ENCODE measurements at places on chromosomes 2 and 18.

DNA sequence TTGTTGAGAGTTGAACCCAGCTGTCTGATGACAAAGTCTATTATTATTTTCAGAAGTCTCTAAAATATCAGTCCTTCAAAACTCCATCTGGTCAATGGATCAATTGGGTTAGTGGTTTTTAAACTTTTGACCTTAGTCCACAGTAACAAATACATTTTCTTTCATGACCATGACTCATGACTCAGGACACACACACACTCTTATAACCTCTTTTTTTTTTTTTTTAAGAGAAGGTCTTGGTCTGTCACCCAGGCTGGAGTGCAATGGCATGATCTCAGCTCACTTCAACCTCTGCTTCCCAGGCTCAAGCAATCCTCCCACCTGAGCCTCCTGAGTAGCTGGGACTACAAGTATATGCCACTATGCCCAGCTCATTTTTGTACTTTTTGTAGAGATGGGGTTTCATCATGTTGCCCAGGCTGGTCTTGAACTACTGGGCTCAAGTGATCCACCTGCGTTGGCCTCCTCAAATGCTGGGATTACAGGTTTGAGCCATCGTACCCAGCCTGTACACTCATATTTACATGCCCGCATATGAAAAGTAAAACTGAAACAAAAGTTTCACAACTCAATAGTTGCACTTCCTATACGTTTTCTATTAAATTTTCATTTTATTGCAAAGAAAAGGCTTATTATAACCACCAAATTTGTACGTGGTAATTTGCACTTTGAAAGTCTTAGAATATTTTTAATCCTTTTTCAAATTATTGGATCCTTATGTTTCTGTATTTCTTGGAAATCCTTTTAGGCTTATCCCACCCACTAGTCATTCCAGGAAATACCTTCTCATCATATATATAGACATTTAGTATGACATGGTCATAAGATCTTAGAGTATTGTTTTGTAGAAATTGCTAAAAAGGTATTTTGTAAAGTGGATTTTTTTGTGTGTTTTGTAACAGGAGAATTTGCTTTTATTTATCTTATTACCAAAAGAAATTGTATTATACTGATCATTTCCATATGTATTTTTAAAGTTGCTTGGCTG lies 199.0 kb downstream of the LPIN1 start:
- DNase-seq: no peak

DNA sequence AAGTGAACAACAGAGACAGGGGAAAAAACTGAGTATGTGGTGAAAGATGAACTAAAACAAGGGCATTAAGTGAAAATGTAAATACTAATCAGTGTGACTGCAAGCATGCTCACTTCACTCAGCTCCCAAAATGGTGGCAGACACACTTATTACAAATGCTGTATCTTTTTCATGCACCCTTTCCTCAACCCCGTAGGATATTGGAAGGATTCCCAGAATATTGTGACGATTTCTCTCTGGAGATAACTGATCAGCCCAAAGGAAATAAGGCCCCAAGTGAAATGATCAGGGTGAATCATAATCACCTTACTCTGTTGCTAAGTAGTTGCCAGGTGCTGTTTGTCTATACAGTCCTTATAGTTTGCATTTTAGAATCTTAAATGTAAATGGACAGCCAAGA lies 138.9 kb upstream of the IL1R2 start:
- no peak for DNase-seq

DNA sequence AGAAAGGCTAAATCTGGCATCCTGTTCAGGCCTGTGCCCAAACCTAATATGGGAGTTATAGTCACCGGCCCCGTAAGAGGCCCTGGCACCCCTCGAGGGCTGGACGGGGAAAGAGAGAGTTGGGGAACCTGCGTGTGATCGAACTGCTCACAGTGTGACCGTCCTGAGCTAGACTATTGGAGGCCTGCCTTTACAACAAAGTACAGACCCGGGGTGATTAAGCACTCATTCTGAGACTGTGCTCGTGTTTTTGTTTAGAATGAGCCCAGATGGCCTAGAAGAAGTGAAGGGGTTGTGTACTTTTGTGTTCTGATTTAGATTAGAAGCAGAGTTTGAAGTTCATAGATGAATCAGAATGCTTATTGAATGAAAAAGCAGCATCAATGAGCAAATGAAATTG lies 115.3 kb downstream of the ACOXL start:
- DNase-seq: no peak

DNA sequence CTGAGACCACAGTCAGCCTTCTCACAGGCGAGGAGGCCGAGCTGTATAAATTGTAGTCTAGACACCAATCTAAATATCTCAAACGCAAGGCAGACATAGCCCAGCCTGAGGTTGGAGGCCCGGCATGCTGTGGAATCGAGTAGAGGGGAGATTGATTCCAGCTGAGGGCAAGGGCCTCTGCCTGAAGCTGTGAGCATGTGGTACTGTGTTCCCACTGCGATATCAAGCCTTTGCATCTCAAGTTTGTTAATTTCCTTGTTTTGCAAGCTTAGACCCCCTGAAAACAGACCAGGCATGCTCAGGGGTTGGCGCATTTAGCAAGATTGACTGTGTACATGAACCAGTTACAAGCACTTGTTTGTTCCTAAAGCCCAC lies 65.1 kb upstream of the FOSL2 start:
- DNase-seq: no peak

- no peak for DNase-seq
These were observed 203.0 kb upstream of the REV1 start for GRCh38 chr2:99692785-99693184.

GRCh38 chr2:157036726-157037125 lies 220.8 kb upstream of the GALNT5 start:
- DNase-seq: no peak

DNA sequence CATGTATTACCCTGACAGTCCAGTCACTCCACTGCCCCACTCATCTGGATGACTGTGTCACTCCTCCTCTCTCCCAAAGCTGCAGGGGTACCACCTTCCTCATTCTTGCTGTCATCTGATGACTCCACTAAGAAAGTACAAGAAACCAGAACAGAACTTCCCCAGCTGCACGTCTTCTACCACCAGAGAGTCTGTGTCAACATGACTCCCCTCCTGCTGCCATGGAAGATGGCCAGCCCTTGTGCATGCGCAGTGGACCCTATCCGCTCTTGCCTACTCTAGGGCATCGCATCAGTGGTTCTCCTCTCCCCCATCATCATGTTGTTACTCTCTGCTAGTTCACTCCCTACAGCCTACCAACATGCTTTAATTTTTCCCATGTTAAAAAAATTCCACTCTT lies 14.5 kb upstream of the ST8SIA3 start:
- no peak for DNase-seq

GRCh38 chr2:131105950-131106801 lies 1.0 kb downstream of the PLEKHB2 start:
- DNase-seq: no peak

DNA sequence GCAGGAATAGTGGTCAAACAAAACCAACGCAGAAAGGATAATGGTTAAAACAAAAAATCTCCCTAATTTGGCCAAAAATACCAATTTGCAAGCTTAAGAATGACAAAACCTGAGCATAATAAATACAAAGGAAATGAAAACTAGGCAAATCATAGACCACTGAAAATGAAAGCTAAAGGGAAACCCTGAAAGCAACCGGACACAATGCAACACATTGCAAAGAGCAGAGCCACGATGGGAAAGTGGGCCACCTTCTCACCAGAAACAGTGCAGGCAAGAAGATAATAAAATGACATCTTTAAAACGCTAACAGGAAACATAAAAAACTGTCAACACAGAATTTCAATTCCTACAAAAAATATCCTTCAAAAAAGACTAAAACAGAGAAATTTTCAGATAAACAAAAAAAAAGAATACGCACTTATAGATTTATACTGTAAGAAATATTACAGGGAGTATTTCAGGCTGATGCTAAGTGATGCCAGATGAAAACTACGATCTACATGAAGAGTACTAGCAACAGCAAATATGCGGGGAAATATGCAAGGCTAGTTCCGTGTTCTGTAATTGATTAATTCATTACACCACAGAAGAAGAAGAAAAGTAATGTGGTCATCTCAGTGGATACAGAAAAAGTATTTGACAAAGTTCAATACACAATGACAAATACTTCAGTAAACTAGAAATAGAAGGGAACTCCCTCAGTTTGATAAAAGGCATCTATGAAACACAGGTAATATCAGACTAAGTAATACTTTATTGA lies 239.5 kb downstream of the L3MBTL4 start:
- DNase-seq: no peak

DNA sequence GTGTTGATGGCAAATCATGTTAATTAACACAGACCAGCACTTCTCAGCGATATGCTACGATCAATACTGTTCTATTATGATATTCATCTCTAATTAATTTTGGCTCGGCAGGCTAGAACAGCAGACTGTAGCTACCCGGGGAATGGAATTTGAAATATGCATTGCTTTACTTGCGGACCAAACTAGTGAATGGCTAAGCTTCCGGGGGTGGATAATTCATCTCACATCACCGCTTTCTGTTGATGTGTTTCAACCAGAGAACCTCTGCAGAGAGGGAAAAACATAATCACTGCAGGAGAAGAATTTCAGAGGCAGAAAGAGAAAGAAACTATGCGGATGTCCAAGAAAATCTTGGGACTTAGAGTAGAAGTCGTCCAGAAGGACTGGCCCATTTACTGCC lies 490.9 kb downstream of the STK39 start:
- DNase-seq: peak; percentile 67

DNA sequence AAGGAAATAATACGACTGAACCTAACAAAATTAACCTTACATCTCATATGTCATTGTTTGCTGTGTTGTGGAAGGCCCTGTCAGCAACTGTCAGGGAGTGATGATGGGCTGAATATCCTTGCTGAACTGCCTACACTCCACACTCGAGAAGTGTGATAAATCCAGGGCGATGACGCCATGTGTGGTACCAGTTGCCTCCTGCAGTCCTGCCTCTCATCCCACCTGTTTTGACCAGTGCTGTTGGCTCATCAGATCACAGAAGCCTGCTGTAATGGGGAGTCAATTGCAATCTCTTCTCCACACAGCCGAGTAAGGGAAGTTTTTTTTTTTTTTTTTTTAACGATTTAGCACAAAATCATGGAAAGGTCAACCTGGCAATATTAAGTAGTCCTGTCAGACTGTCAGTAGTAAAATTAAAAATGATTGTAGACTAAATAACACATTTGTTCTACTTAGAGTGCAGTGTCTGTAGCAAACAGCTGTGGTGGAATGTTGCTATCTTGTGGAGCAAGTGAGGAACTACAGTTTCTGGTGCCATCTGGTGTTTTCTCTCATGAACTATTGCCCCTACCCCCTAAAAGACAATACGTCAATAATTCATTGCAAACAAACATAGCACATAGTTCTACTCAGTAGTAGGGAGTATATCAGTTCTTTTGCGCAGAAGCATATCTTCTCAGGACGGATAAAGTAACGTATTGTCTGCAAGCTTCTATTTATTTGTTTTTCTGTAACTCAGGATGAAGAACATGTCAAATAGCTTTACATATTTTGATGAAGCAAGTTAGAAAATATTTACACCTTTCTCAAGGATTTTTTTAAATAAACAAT lies 347.6 kb downstream of the CTNNA2 start:
- peak; percentile 20 for DNase-seq

- DNase-seq: no peak
These were observed 178.1 kb downstream of the NCKAP5 start for GRCh38 chr2:133390156-133390555.

DNA sequence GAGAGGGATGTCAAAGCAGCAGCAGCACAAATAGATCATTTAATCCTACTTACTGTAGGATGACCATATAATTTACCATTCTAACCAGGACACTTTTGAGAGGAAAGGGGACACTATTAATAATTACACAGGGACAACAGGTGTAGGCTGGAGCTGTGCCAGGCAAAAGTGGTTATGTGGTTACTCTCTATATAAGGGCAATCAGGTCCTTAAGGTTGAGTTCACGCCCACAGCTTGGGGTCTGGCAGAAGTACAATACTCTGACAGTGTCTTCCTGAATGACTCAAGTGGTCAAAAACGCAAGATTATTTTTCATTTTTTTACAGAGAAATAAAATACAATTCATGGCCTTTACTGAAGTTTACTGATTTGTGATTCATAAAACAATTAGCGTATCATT lies 2.8 kb downstream of the PREPL start:
- peak; percentile 35 for DNase-seq

Data from astrocyte of the cerebellum (primary cell).